Putamen (tissue), 1 donor: ENCODE measurements at places on chromosomes 7 and 10.

DNA sequence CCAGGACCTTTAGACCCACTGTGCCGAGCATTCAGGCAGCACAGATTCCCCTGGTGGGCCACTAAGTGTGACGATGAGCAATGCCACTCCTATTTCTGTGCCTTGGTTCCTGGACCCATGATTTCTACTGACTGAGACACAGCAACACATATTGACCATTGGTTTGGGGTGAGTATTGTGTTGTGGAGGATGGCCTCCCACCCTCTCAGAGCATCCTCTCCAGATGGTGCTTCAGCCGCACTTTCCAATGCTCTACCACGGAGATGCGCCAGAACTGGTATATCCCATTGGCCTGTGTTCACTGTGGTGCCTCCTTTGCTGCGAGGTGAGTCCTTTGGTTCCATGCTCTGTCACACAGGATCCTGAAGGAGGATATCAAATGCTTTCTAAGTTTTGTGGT, 10.1 kb upstream of the GDF10 start:
- DNase-seq = no peak

DNA sequence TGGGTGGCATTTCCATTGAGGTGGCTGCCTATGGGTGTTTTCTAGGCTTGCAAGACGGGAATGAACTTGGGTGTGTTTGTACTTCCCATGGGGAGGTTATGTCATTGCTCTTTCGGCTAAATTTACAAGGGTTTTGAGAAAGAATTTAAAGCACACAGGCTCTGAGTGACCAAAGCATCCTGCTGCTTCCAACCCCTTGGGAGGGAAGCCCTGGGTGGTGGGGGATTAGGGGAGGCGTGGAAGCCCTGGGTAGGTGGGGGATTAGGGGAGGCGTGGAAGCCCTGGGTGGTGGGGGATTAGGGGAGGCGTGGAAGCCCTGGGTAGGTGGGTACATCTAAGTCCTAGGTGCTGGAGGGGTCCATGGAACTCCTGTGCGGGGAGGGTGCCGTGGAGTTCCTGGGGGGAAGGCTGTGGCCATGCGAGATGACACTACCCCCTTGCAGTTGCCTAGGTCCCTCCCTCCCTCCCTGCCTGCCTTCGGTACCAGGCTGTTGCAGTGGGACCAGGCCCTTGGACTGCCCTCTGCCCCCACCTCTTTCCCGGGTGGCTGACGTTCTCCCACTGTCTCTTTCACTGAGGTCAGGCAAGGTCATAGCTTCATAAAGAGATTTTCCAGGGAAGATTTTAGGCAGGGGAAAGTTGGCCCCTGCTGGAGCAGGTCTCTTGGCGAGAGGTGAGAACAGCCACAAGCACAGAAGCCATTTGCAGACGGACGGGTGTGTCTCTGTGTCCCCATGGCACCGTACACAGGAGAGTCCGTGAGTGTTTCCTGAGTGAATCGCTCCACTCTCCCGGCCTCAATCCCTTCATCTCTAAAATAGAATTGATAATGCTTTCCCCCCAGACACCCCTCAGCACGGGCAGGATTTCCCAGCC, 19.5 kb downstream of the PRF1 start:
- DNase-seq = no peak

DNA sequence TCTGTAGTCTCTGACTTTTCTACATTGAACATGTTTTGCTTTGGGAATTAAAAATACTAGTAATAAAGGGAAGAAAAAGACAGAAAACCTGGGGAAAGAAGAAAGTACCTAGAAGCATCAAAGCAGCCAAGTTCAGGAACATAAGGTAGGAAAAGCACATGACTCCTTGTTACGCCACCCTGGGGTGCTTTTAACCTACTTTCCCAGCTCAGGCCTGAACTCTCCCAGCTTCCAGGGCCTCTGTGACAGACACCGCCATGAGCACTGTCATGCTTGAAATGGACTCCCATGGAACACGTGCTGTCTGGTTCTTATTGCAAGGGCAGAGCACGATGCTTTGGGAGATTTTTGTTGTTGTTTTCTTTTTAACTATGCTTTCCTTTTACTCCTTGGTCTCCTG, 11.4 kb downstream of the ACTR1A start:
- no peak for DNase-seq

- DNase-seq = peak; percentile 7
These were observed 71.5 kb upstream of the LRRC17 start for GRCh38 chr7:102841290-102841689.

- no peak for DNase-seq
These were observed 104.8 kb upstream of the SHH start for GRCh38 chr7:155916926-155917655.

GRCh38 chr10:117398029-117398428, 22.8 kb upstream of the PDZD8 start:
- DNase-seq = no peak

DNA sequence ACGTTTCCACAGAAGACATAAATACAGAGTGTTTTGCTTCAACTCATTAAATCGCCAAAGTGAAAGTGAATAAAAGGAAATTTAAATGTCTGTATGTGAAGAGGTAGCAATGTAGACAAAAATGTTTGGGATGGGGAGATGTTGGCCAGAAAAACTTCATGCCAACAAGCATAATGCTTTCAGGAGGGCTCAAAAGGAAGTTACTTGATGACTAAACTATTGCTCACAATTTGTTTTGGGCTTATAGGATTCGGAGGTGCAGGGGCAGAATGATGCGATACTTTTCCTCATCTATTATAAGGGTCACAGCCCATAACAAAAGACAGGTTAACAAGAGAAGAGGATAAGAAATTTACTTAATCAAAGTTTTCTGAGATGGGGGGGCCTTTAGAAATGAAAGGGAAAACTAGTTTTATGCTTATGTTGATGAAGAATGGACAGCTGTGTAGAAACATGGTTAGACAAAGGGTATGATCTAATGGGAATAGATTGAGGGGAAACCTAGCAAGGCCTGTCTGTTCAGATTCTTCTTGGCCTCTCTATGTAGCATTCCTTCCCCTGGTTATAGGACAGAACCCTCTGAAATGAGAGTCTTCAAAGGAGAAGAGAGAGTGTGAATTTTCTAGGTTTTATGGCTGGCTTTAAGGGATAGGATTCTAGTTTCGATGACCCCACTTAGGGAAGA, 898.6 kb downstream of the LRMDA start:
- no peak for DNase-seq

GRCh38 chr7:104363355-104363754, 35.0 kb downstream of the LHFPL3 start:
- DNase-seq = no peak

DNA sequence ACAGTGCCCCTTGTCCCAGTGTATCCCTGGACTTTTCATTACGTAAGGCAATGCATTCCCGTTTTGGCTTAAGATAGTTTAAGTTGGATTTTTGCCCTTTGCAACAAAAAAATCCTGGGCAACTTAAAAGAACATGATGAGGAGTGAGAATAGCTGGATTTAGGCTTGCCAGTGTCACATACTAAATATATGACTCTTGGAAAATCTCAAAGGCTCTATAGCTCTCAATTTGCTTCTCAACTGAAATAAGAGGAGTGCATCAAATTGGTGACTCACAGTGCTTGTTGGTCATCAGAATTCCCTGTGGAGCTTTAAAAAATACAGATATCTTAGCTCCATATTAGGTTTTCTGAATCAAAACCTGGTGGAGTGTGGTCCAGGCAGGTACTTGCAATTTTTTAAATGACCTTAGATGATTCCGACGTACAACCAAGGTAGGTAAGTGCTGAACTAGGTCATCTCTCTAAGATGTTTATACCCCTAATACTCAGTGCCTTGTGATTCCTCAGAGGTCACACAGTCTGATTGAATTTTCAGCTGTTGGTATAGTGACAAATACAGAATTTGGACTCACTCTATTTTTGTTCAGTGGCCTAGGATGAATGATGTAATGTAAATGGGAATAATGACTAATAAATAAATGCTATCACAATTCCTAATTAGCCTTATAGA, 33.9 kb upstream of the ORC5 start:
- no peak for DNase-seq

DNA sequence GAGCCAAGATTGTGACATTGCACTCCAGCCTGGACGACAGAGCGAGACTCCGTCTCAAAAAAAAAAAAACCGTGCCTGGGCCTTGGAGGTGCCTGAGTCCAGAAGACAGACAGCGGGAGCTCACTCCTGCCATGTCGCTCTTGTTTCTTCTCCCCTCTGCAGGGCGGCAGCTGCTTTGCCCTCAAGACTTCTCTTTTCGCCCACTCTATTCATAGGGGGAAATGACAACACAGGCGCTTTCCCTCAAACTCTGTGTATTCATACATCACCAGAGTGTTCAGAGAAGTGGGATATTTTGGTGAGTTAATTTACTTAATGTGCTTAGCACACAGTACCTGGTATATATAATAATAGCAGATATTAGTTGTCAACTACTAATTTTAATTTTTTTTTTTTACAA, 44.5 kb downstream of the FOXK1 start:
- DNase-seq = no peak

- no peak for DNase-seq
These were observed 6.6 kb upstream of the NPC1L1 start for GRCh38 chr7:44547536-44548231.

DNA sequence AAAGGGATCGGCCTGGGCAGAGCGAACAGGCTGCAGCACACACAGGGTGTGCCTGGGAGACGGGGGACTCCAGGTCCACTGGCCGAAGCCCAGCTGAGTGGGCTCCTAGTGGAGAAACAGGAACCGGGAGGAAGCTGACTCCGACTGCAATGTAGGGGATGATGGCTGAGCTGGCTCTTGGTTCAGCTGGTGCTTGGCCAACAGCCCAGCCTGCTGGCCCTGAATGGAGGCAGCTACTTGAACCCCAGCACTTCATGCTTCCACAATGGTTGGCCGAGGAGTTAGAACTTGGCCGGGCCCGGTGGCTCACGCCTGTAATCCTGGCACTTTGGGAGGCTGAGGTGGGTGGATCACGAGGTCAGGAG, 27.0 kb upstream of the FRAT2 start:
- DNase-seq = no peak

- DNase-seq = no peak
These were observed 5.1 kb downstream of the ING3 start for GRCh38 chr7:120955577-120956149.

- DNase-seq = no peak
These were observed 65.1 kb upstream of the NEBL start for GRCh38 chr10:20962165-20962564.
